ENCODE measurements at places on chromosomes 4 and X.

- DNase-seq, result no peak
Measured at GRCh38 chr4:168744021-168744420, 247.2 kb downstream of the PALLD start.

- DNase-seq, result no peak
Measured at GRCh38 chrX:128992107-128992971, 531.0 kb downstream of the SMARCA1 start.

GRCh38 chr4:163269869-163270268 is 62.5 kb downstream of the NPY1R start:
- no peak for DNase-seq

- DNase-seq, result no peak
Measured at GRCh38 chr4:4402966-4403365, 16.1 kb downstream of the NSG1 start.

DNA sequence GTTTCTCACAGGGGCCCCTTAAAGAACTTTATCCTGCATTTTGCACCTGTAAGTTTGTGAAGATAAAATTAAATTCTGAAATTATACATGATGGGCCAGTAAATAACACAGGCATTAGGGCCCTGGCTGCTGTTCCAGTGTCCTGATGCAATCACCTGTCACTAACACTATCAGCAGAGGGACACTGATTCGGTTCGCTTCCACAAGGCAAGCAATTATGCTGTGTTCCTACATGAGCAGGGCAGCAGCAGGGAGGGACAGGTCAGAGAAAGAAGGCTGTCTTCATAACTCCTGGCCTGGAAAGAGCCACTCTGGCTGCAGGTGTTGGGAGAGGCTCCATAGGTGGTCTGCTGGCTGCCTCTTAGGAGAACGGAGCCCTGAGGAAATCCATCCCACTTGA is 487.3 kb downstream of the MID1IP1 start:
- no peak for DNase-seq

DNA sequence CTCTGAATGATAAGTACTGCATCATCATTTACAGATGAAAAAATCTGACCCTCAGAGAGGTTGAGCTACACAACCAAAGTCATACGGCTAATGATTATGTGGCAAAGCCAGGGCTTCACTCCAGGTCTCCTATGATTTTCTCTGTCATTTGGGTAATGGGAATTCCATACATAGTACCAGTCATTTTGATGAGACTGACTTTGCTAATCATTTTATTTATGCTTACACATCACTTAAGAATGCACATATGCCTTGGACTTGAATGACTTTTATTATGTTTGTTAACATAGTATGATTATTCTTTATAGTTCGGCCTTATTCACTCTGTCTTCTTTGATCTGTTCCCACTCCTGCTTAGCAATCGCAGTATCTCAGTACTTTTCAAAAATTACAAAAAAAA is 255.1 kb upstream of the GPRIN3 start:
- no peak for DNase-seq

DNA sequence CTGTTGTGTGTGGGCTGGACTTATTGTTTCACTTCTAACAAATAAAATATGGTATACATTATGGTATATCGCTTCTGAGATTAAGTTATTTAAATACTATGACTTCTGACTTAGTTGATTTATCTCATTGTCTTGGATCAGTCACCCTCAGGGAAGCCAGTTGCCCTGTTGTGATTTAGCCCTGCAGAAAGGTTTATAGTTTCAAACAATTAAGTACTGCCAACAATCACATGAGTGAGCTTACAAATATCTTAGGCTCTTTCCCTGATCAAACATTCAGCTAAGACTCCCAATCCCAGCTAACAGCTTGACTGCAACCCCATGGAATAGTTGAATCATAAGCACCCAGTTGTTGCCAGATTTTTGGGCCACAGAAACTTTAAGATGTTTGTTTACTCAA is 85.4 kb downstream of the MAGEC1 start:
- no peak for DNase-seq

DNA sequence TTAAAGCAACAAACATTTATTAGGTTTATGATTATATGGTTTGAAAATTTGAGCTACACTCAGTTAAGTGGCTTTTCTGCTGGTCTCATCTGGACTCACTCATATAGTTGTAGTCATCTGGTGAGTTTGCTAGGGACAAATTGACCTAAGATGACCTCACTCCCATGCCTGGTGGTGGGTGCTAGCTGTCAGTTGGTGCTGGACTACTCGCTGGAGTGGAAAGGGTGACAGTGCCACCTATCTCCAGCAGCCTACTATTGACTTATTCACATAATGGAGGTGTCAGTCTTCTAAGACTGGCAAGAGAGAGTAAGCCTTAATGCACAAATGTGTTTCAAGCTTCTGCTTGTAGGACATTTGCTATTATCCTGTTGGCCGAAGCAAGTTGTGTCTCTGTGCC is 88.2 kb downstream of the TASL start:
- DNase-seq, result no peak

GRCh38 chr4:114606245-114606644 is 7.6 kb downstream of the UGT8 start:
- DNase-seq, result no peak

DNA sequence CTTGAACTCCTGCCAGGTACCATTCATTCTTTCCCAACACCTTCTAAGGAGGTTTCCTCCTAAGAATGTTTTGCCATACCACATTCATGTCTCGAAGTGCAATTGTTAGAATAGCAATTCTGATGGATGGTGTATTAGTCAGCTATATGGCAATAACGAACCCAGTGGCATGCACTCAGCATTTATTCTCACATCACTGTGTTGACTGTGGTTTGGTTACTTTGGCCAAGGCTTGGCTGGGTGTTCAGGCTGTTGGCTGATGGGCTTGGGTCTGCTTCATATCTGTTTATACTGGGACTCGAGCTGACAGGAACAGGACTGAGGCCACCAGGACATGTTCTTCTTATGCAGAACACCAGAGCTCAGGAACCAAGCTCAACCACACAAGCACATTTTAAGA is 31.7 kb downstream of the PSAPL1 start:
- DNase-seq, result no peak

- DNase-seq, result no peak
Measured at GRCh38 chr4:78397292-78397630, 154.3 kb upstream of the ANXA3 start.

- DNase-seq, result no peak
Measured at GRCh38 chrX:41563876-41564275, 116.7 kb downstream of the NYX start.

GRCh38 chrX:67543818-67544217 is at the start of gene AR:
Gene AR (plus strand): TSS chrX:67544021. CDS start chrX:67545147, 1,126 bp downstream.
- no peak for DNase-seq

DNA sequence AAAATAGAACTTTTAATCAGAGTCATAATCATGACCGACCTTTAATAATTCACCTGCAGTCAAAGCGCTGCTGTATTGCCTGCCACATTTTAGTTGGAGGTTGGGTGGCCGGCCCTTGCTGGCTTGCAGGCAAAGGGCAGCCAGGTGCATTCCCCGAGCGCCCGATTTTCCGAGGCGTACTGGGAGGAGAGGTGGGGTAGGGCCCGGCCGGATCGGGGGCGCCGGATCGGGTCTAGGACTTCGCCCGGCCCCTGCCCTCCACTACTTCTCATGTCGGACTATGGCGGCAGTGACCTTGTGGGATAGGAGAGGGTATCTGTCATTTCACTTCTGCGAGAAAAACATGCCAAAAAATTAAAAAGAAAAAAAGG is 2.5 kb upstream of the RS1 start:
- DNase-seq, result no peak

DNA sequence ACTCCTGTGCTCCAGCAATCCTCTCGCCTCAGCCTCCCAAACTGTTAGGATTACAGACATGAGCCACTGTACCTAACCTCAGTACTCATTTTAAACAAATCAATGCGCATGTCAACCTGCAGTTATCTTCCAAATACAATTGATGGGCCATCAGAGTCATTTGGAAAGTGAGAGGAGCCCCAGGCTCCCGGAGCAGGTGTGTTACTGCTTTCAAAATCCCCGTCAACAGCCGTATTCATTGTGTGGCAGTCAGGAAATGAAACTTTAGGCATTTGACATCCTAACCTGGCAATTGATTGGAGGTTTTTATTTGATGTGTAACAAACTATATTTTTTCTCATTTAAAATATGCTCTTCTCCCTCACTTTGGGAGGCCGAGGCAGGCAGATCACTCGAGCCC is 623.6 kb upstream of the TENM3 start:
- DNase-seq, result no peak

DNA sequence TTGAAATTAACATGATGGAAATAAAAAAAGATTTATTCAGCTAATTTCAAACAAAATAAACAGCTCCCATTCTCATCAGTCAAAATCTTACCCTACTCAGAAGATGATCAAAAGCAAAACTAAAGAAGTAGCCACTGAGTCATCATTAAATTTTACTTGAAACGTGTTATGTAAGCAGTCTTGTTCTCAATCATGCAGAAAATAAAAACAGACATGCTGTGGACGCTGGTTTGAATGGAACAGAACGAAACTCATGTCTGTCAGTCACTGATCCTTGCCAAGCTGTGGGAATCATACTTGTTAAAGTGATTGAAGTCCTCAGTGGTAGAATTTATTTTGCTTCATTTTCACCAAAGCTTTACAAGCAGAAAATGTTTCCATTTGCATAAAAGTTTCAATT is 77.2 kb upstream of the TLR3 start:
- no peak for DNase-seq

- DNase-seq, result no peak
Measured at GRCh38 chrX:30822068-30822681, 66.9 kb downstream of the TAB3 start.

- DNase-seq, result no peak
Measured at GRCh38 chr4:155943605-155944291, 9.9 kb downstream of the CTSO start.

GRCh38 chr4:23728393-23728792 is 161.5 kb downstream of the PPARGC1A start:
- no peak for DNase-seq

- no peak for DNase-seq
Measured at GRCh38 chr4:151153585-151153984, 54.2 kb downstream of the RPS3A start.

DNA sequence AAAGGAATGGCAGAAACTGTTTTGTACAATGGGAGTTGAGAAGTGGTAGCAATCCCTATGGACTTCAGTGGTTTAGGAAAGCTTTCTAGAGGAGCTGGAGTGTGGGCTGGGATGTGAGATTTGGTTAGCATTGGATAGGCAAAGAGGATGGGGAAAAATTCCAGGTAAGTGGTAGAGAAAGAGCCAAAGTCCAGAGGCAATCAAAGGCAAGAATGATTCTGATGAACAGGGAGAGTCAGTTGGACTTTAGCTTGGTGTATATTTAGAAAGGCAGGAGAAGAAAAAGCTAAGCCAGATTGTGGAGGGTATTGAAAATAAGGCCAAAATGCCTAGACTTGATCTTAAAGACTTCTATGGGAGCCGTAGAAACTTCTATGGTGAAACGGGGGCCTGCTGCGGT is 3.7 kb upstream of the VSIG4 start:
- DNase-seq, result no peak

DNA sequence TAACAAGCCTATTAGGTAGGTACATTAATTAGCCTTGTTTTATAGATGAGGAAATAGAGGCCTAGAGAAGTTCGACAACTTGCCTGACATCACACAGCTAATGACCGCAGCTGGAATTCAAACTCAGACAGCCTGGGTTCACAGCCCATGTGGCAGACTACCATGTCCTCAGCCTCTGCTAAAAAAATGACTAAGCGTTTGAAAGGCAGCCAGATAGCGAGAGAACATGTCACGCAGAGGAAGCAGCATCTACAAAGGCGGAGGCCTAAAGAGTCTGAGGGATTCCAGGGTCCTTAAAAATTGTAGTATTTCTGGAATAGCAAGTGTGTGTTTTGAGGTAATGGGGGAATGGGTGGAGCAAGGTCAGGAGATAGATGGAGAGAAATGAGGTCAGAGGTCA is 33.2 kb upstream of the BMP15 start:
- no peak for DNase-seq

DNA sequence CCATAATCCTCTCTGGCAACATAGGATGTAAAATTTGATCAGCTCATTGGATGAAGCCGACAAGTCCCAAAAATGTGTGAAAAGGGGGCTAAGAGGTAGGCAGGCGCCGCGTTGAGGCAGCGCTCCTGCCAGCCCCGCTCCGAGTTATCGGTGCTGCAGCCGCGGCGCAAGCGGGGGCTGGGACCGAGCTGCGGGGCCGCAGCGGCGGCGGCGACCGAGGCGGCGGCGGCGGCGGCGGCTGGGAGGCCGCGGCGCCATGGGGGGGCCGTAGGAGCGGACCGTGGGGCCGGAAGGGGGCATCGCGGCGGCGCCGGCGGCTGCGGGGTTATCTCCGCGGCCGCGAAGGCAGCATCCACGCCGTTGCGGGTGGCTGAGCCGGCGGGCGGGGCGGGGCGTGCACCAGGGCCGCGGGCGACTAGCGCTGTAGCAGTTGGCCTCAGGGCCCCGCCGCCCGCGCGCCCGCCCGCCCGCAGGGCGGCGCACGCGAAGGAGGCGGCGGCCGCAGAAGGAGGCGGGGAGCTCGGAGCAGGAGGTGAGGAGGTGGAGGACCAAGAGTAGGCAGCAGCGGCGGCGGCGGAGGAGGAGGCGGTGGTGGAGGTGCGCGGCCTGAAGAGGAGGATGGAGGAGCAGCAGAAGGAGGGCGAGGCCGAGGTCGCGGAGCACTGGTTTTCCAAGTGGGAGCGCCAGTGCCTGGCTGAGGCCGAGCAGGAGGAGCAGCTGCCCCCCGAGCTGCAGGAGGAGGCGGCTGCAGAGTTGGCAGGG is 126.0 kb upstream of the CXorf66 start:
- DNase-seq, result no peak

GRCh38 chr4:100574607-100575006 is 56.8 kb upstream of the EMCN start:
- DNase-seq, result no peak

DNA sequence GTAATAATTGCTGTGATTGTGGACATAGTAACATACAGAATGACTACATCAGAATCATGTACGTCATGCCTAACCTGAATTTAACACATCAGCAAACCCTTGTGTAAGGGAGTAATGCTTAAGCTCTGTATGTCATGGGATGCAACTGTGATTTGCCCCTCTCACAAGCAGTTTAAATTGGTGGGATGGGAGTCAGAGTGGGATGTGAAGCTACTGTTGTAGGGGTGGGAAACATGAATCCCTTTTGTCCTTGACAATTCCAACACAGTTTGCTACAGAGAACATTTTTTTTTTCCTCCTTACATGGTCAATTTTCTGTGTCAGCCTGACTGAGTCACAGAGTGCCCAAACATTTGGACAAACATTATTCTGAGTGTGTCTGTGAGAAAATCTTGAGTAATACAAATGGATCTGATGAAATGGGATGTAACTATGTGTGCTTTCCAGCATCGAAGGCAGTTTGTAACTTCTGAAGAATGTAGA is 392.8 kb downstream of the GPM6A start:
- DNase-seq, result no peak

DNA sequence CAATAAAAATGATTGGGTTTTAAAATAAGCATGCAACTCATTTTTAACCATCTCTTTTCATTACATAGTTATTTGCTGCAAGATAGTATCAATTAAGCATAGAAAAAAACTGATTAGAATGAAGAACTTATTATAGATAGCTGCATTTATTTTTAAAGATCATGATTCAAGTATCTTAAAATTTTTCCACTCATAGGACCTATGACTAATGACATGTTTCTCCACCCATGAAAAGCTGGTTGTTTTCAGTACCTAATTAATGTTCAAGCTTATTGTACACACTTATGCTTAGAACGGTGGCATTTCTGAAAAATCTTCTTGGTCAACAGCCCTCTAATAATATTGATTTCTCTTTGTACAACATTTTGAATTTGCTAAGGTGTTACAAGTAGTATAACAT is 193.5 kb upstream of the PITX2 start:
- DNase-seq, result no peak

GRCh38 chr4:127578491-127578890 is 54.3 kb upstream of the INTU start:
- DNase-seq, result no peak

Measured in stimulated activated CD8-positive, alpha-beta memory T cell treated with anti-CD3 and anti-CD28 coated beads, Interleukin-4, amount 100 ng/mL, for 1 hour (primary cell).